ENCODE measurements at places on chromosomes 13 and 19.
A peak's percentile ranks its signal among the peaks of the same experiment; 100 is the strongest.

DNA sequence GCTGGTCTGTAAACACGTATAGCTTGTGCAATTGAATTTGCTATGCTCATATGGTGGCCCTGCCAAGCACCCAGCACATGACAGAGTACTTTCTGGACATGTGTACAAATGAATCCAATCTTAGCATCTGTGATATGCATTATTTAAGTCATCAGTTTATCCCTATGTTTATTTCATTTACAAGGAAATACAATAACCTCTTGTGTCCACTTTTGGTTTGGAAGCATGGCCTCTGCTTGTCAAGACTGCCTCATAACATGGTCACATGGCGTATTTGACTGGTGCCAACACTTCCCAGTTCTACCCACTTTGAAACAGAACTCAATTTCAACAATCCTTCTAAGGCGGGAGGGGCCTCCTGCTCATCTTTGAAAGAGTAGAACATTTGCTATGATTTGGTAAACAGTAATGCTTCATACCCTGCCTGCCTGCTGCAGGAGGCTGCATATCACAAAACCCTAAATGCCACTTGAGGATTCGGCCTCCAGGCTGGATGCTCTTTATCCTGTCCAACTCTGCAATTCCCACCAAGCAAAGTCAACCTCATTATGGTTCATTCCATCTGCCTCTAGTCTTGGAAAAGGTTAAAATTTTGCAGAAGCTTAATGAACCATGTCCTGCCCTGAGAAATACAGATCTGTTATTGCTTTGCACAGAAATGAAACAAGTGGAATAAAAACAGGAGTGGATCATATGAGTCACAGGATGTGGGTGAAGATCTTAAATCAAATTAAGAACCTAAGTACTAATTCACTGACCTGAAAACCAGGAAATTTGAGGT is 151.3 kb downstream of the CYSLTR2 start:
- H3K27me3 ChIP-seq, result no peaks in the 10 kb centered on the region
- no peaks in the 10 kb centered on the region for H3K36me3 ChIP-seq
- DNase-seq, result peak; percentile 86
- no peak overlapping the region for H3K4me3 ChIP-seq

- H3K4me3 ChIP-seq, result no peak overlapping the region
- H3K27me3 ChIP-seq, result peaks cover 36% of the 10 kb centered on the region
- no peaks in the 10 kb centered on the region for H3K4me1 ChIP-seq
- no peak overlapping the region for H3K27ac ChIP-seq
Observed at GRCh38 chr19:35279985-35280821, 2.1 kb upstream of the HAMP start.

DNA sequence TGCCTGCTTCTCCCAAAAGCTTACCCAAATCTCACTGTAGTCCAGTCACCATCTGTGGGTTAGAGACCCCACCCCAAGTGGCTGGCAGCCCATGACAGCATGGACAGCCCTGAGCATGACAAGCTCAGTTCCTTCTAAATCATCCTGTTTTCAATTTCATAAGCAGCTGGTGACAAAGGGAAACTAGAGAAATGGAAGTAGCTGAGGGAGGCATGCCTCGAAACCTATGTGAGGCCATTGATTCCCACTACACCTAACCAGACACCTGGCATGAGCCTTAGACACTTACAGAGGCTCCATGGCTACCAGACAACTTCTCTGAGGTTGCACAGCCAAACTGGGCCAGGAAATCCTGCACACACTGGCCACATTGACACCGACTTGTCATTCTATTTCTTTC is 56.2 kb downstream of the ABCC4 start:
- no peak overlapping the region for H3K27ac ChIP-seq
- H3K4me3 ChIP-seq, result no peak overlapping the region
- no peak for DNase-seq
- no peaks in the 10 kb centered on the region for H3K4me1 ChIP-seq

- H3K4me3 ChIP-seq, result peak overlapping the region; percentile 58
- no peak for DNase-seq
- no peaks in the 10 kb centered on the region for H3K36me3 ChIP-seq
Observed at GRCh38 chr13:87678372-87678752, 7.2 kb downstream of the SLITRK5 start.

- DNase-seq, result no peak
- H3K36me3 ChIP-seq, result no peaks in the 10 kb centered on the region
- H3K4me1 ChIP-seq, result peaks cover 3% of the 10 kb centered on the region
- H3K4me3 ChIP-seq, result no peak overlapping the region
- no peaks in the 10 kb centered on the region for H3K27me3 ChIP-seq
Observed at GRCh38 chr19:56764196-56764695, 76.3 kb downstream of the PEG3 start.

DNA sequence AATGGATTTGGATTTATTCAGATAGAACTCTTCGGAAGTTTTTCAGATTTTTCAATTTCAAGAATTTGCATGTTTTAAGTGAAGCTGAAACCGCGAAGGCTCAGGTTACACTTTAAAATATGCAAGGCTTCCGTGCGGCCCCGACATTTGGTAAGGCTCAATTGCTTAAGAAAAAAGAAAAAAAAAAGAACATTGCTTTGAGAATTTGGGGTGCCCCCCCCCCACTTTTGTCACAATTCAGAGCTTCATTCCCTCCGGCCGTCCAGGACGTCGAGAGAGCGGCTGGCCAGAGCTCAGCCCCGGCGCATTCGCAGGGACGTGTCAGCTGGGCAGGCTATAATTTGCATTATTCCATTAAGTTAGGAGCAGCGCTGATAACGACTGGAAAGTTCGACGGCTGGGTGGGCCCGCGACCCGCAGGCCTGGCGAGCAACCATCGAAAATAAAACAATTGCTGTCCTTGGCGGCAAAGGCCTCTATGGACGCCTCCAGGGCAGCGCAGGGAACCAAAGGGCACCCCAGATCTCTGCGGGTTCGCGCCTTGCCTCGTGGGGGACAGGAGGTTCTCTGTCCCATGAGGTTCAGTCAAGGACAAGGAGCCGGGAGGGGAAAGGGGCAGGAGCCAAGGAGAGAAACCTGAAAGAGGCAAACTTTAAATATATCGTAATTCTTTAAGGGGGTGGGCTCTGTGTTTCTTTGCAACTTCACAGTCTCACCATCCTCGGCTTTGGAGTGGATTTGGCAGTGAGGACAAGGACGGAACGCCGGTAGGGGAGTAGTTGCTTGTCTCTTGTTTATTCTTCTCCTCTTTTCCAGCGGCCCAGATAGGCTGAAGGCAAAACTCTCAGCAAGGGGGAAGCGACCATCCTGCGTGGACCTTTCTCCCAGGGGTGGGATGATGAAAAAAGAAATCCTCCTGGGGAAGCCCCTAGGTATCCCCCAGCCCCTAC is 7.0 kb downstream of the SOX21 start:
- H3K4me1 ChIP-seq, result peaks cover 5% of the 10 kb centered on the region
- H3K27ac ChIP-seq, result no peak overlapping the region
- DNase-seq, result peak; percentile 45
- no peak overlapping the region for H3K4me3 ChIP-seq
- peaks cover 100% of the 10 kb centered on the region for H3K27me3 ChIP-seq
- no peaks in the 10 kb centered on the region for H3K36me3 ChIP-seq

- H3K27me3 ChIP-seq, result no peaks in the 10 kb centered on the region
- no peak overlapping the region for H3K27ac ChIP-seq
- H3K4me3 ChIP-seq, result no peak overlapping the region
- H3K36me3 ChIP-seq, result no peaks in the 10 kb centered on the region
Observed at GRCh38 chr13:35531526-35531925, 55.0 kb upstream of the MAB21L1 start.

DNA sequence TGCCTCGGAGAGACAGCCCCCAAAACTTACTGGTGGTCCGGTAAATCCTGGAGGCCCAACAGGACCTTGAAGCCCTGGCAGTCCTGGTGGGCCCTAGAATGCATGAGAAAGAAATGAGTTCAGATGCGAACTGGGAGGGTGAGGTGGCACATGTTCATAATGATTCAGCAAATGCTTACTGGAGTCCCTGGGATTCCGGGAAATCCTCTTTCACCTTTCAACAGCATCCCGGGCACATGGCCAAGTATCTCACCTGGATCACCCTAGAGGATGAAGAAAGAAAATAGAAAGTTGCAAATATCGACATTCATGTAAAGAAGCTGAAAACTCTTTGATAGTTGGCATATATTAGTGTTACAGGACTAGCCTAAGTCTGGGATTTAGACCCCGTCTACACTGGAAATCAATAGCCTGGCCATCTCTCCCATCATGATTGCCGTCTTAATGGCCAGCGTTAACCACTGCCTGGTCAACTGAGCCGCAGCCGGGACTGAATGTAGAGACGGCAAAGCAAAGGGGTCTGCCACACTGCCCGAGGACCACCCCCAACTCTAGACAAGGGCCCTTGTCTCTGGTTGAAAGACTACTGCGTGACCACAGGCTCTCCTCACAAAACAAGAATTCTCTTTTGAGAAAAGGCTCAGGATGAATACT is 96.9 kb downstream of the COL4A1 start:
- H3K4me1 ChIP-seq, result peaks cover 19% of the 10 kb centered on the region
- peaks cover 79% of the 10 kb centered on the region for H3K36me3 ChIP-seq
- H3K27me3 ChIP-seq, result no peaks in the 10 kb centered on the region
- H3K4me3 ChIP-seq, result no peak overlapping the region

- DNase-seq, result peak; percentile 42
- H3K27ac ChIP-seq, result no peak overlapping the region
- no peaks in the 10 kb centered on the region for H3K36me3 ChIP-seq
- no peaks in the 10 kb centered on the region for H3K4me1 ChIP-seq
Observed at GRCh38 chr13:32984857-32985626, 31.2 kb upstream of the KL start.
